ENCODE measurements at places on chromosomes 3 and 15. TPM values are rescaled to one million over a fixed set of nuclear protein-coding genes. Genes with fewer than 3 reads are reported as not detected.

Gene RPL32
- total RNA-seq: 2,440 TPM

Gene CILP
- total RNA-seq: 0.23 TPM

Gene TM4SF4
- 39.1 TPM for total RNA-seq

Gene NANOGP8
- not detected for total RNA-seq

Gene PRRT3
- total RNA-seq: 1.7 TPM

Gene USP8
- 53.6 TPM for total RNA-seq

Gene FSD2
- total RNA-seq: not detected

Gene OXNAD1
- total RNA-seq: 9.8 TPM

Gene IGDCC3
- total RNA-seq: 0.23 TPM

Gene CYP8B1
- not detected for total RNA-seq

Gene SUSD5
- 3.4 TPM for total RNA-seq

Gene C2CD4B
- 0.31 TPM for total RNA-seq

Gene CLRN1
- total RNA-seq: not detected

Gene CHAC1
- total RNA-seq: 10.0 TPM

Gene SCN11A
- total RNA-seq: 0.02 TPM

Gene CACNA1D
- total RNA-seq: 1.2 TPM

Gene ACOX2
- 11.0 TPM for total RNA-seq

Gene XCR1
- total RNA-seq: not detected

Gene ACKR2
- not detected for total RNA-seq

Gene USP50
- 0.24 TPM for total RNA-seq

Gene LRRC58
- 14.5 TPM for total RNA-seq

Gene ANKRD34C
- not detected for total RNA-seq

Gene ZNF662
- total RNA-seq: not detected

Gene GOLGA6D
- total RNA-seq: not detected

Gene NCK1
- total RNA-seq: 25.0 TPM

Gene RARB
- 7.6 TPM for total RNA-seq

Gene LPP
- 7.9 TPM for total RNA-seq

Gene UNC13C
- total RNA-seq: not detected

Gene PCNP
- total RNA-seq: 106 TPM

Gene MAPKAPK3
- 30.2 TPM for total RNA-seq

Gene MRAS
- total RNA-seq: 7.1 TPM

Gene CCR1
- total RNA-seq: not detected

Gene EEFSEC
- total RNA-seq: 9.8 TPM

Gene NLGN1
- total RNA-seq: not detected

Gene TRPM1
- not detected for total RNA-seq

Gene ABHD5
- 19.1 TPM for total RNA-seq

Gene RAB11A
- total RNA-seq: 326 TPM

Gene FBXO40
- not detected for total RNA-seq
